ENCODE measurements at places on chromosomes 6 and 20.
A peak's percentile ranks its signal among the peaks of the same experiment; 100 is the strongest.

- ATAC-seq = no peak
Measured at GRCh38 chr6:116010386-116010785, 50.3 kb downstream of the FRK start.

DNA sequence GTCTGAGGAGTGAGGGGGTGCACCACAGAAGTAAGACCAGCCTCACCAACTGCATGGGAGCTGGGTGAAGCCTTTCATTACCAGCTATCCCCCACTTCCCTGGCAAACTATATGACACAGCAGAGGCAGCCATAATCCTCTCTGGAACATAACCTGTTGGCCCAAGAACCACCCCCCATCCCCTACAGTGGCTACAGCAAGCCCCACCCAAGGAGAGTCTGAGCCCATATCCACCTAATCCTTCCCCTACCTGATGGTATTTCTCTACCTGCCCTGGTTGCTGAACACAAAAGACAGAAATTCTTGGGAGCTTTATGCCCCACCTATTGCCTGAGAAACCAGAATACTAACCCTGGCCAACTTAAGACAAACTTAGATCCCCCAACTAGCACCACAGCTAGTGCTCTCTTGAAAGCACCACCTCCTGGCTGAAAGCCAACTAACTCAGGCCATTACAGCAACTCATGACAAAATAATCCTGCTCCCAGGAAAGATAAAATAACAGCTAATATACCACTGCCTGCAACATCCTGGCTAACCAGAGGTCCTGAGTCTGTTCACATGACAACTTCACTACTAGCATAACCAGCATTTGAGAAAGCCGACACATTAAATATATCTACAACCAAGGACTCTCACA, 11.2 kb downstream of the RNGTT start:
- no peak for ATAC-seq

DNA sequence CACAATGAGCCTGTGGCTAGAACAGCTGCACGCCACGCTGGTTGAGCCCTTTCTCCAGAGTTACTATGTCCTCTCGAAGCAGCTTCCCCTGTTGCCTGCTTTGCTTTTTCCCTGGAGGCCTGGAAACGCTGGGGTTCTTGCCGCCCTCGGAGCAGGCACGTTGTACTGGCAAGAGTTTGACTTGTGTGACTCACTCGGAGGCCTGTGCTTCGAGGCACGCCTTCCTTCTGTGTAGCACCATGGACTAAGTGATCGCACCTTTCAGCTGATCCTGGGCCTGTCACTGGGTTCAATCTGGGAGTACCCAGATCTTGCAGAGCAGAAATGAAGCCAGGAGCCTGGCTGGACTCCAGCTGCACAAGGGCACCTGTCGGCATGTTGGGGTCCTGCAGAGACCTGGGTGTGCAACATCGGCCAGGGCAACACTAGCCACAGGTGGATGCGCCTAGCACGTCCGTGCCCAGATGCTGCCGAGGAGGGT, 5.2 kb downstream of the INSM1 start:
- no peak for ATAC-seq

DNA sequence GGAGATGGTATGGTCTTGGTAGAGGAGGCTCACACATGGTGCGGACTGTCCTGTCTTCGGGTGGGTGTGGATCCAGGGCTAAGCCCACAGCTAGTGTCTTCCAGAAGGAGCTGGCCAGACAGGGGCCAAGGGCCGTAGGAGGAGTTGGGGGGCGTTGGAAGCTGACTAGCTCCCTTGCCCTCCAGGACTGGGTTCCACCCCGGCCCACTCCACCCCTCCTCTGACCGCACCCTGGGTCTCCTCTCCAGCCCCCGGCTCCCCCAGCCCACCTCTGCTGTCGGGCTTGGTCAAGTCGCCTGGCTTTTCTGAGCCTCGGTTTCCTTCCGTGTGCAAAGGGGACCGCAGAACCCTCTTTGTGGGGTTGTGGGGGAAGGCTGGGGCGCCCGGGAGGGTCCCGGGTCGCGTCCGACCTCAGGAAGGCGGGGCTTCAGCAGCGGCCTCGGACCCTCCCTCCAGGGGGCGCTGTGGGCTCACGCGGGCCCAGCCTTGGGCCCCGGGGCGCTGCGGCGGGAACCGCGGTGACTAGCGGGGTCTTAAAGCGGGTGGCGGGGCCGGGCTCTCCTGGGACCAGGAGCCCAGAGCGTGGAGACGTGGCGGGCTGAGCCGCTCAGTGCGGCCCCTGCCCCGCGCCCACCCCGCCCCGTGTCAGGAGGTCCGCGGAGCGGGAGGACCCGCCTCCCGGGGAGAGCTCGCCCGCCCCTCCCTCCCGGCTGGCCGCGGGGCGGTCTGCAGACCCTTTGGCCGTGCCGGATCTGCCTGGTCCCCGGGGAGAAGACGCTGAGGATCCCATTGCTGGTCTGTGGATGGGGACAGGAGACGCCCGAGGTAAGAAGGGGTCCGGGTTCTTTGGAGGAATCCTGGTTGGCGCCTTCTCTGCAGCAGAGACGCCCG, 5.4 kb downstream of the NPBWR2 start:
- peak; percentile 86 for ATAC-seq

DNA sequence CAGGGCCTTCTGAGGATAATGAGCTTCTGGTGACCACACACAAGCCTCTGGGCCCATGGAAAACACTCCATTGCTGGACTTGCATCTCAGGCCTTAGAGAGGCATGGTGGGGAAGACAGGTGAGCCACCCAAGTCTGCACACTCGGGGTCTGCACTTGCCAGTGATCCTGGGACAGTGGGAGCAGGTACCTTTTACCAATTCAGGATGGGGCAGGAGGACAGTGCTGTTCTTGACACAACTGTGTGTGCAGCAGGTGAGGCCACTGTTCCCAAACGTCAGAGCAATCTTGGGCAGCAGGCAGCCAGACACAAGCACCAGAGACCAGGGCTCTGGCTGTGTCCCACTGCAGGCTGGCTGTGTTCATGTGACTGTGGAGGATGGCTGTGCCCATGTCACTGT, 221.3 kb downstream of the ERMARD start:
- no peak for ATAC-seq

- ATAC-seq = no peak
Measured at GRCh38 chr20:24048024-24048611, 59.5 kb upstream of the GGTLC1 start.
